Osteocyte (in vitro differentiated cells): ENCODE measurements at places on chromosomes 7 and 10.

DNA sequence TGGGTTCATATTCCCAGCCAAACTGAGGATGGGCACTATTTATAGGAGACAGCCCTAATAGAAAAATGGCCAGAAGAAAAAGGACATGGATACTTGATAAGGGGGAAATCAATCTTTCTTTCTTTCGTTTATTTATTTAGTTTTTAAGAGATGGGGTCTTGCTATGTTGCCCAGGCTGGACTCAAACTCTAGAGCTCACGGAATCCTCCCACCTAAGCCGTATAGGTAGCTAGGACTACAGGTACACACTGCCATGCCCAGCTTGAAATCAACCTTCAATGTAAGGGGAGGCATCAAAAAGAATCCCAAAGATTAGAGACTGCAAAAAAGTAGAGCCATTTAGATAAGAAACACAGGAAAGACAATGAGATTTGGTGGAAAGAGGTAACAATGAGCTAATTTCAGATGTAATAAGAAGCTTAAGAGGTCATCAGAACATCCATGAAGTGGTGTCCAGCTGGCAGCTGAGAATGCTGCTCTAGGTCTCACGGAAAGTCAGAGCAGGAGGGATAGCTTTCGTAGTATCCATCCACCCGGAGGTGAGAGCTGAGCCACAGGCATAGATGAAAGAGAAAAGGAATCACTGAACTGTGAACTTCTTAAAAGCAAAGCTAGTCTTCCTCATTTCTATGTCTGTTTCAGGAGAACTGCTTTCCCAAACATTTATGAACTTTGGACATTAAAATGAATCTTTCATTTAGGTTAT, 10.5 kb upstream of the ABLIM1 start:
- no peak overlapping the region for H3K4me3 ChIP-seq
- H3K27me3 ChIP-seq = peaks cover 2% of the 10 kb centered on the region
- H3K36me3 ChIP-seq = peaks cover 7% of the 10 kb centered on the region
- H3K27ac ChIP-seq = no peak overlapping the region

DNA sequence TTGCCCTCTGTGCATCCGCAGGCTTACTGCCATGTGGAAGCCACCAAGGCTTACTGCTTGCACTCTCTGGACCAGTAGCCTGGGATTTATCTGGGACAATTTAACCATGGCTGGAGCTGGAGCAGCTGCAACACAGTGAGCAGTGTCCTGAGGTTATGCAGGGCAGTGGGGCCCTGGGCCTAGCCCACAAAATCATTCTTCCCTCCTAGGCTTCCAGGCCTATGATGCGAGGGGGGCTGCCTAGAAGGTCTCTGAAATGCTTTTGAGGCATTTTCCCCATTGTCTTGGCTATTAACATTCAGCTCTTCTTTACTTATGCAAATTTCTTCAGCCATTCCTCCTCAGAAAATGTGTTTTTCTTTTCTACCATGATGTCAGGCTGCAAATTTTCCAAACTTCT, 313.6 kb upstream of the CDC14C start:
- DNase-seq = no peak
- H3K4me3 ChIP-seq = no peak overlapping the region
- H3K4me1 ChIP-seq = no peaks in the 10 kb centered on the region
- H3K27me3 ChIP-seq = no peaks in the 10 kb centered on the region
- H3K27ac ChIP-seq = no peak overlapping the region

GRCh38 chr10:74417397-74417796, 266.4 kb downstream of the ADK start:
- H3K36me3 ChIP-seq = peaks cover 6% of the 10 kb centered on the region
- no peak for DNase-seq
- H3K27ac ChIP-seq = no peak overlapping the region

DNA sequence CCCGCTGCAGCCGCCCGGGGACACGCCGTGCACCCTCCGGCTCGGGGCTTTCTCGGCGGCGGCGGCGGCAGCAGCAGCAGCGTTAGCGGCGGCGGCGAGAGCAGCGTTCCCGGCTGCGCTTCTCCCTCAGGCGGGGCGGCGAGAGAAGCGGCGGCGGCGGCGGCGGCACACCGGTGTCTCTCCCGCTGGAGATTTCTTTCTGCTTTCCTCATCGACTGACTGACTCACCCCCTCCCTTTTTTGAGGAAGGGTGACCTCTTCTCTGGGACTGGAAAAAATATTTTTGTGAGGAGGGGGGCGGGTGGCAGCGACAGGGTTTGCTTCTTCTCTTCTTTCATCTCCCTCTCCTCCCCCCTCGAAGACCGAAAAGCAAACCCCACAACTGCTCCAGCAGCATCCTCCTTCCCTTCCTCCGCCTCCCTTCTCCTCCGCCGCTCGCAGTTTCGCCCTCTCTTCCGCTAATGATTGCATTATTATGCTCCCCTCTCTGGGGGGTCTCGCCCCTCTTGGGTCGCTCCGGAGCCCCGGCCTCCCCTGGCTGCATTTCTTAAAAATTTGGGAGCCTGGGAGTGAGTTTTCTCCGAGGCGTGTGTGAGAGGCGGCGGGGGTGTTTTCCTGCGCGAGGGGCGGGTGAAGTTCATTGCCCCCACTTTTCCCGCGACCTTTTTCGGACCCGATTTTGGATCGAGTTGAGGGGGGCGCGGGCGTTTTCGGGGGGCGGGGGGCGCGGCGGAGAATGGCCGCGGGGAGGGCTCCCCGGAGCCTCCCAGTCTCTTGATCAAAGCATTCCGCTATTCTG, 411 bp downstream of the AUTS2 start:
- peaks cover 18% of the 10 kb centered on the region for H3K27me3 ChIP-seq
- peak overlapping the region; percentile 79 for H3K27ac ChIP-seq
- no peak overlapping the region for H3K4me3 ChIP-seq
- H3K4me1 ChIP-seq = peaks cover 10% of the 10 kb centered on the region
- DNase-seq = no peak

- no peak overlapping the region for H3K4me3 ChIP-seq
- DNase-seq = no peak
- H3K36me3 ChIP-seq = peaks cover 13% of the 10 kb centered on the region
- no peaks in the 10 kb centered on the region for H3K4me1 ChIP-seq
- H3K27ac ChIP-seq = no peak overlapping the region
Measured at GRCh38 chr10:77084431-77085144, 553.0 kb downstream of the KCNMA1 start.

- no peak for DNase-seq
- H3K4me1 ChIP-seq = peaks cover 5% of the 10 kb centered on the region
- no peaks in the 10 kb centered on the region for H3K36me3 ChIP-seq
- no peak overlapping the region for H3K4me3 ChIP-seq
- H3K27me3 ChIP-seq = peaks cover 22% of the 10 kb centered on the region
Measured at GRCh38 chr7:129557686-129558481, 53.6 kb upstream of the NRF1 start.

DNA sequence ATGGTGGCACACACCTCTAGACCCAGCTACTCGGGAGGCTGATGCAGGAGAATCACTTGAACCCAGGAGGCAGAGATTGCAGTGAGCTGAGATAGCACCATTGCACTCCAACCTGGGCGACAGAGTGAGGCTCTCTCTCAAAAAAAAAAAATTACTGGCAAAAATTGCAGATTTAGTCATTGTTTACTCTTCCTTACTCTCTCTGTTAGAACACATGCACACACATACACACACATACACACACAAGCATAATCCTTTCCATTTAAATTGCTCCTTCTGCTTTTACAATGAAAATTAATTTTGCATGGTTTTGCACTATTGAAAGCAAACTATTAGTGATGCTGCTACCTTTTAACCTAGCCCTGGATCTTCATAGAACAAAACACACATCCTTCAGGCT, 15.4 kb upstream of the UCN3 start:
- H3K27ac ChIP-seq = no peak overlapping the region
- peaks cover 31% of the 10 kb centered on the region for H3K27me3 ChIP-seq
- no peak overlapping the region for H3K4me3 ChIP-seq
- no peak for DNase-seq

DNA sequence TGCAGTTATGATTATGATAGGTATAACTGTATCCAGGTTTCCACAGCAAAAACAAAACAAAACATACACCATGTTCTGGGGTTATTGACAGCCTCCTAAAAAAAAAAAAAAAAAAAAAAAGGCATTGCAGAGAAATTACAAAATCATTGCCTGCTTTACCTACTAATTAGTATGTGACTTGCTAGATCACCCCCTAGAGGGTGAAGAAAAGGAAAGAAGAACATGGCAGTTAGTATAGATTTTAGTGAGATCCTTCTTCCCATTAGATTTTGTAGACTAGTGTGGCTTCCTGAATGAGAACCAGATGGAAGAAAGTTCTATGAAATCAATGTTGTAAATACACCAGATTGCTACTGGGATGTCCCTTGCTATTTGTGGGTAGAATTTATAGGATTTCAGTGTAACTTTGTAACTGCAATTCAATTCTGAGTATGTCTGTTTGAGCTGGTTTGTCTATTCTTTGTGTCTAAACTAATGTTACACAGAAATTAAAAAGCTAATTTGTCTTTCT, 24.0 kb upstream of the AGBL3 start:
- no peak for DNase-seq
- peaks cover 81% of the 10 kb centered on the region for H3K36me3 ChIP-seq
- no peaks in the 10 kb centered on the region for H3K4me1 ChIP-seq
- H3K4me3 ChIP-seq = no peak overlapping the region
- no peak overlapping the region for H3K27ac ChIP-seq

DNA sequence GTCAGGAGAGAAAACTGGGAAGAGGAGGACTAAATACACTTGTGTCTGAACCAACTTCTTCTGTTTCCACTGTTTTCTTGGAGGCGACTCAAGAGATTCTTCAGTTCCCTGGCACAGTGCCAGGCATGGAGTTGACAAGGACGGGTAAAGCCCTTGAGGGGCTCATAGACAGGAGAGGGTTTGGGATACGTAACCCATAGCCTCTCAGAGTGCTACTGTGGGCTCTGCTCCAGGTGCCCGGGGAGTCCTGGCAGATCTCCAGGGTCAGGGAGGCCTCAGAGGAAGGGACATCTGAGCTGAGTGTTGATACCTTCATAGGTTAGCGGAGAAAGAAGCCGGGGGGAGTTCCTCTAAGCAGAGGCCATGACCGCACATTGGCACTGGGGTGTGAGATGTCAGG, 42.0 kb downstream of the GALNT17 start:
- H3K27ac ChIP-seq = no peak overlapping the region
- H3K4me1 ChIP-seq = no peaks in the 10 kb centered on the region
- no peak overlapping the region for H3K4me3 ChIP-seq
- no peaks in the 10 kb centered on the region for H3K36me3 ChIP-seq
- H3K27me3 ChIP-seq = no peaks in the 10 kb centered on the region
- no peak for DNase-seq

DNA sequence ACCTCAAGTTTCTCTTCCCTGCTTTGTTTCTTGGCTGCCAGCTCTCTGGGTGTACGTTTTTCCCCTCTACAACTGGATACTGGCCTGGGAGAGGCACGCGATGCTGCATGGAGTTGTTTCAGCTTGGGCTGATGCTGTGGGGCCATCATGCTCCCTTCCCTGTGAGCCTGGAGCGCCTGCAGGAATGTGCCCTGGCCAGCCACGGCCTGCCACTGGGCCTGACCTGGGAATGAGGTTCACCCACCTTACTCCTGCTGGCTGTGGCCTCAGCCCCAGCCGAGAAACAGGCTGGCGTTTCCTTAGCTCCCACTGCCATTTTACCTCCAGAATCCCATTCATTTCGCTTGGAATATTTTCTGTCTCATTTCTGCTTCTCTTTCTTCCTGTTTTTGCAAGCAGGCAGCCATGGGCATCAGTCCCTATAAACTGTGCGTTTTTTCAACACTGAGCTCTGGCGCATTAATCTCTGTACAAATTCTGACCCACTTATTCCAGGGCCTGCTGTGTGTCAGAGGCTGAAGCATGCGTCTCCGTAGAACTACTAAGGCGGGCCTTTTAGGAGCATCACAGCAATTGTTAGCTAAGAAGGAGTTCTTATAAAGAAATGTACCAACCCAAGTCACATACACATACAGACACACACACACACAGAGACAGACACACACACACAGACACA, 57.9 kb downstream of the GATA3 start:
- peaks cover 1% of the 10 kb centered on the region for H3K27me3 ChIP-seq
- no peak for DNase-seq
- no peak overlapping the region for H3K27ac ChIP-seq
- no peak overlapping the region for H3K4me3 ChIP-seq

- no peaks in the 10 kb centered on the region for H3K27me3 ChIP-seq
- H3K27ac ChIP-seq = no peak overlapping the region
- H3K4me3 ChIP-seq = no peak overlapping the region
- no peaks in the 10 kb centered on the region for H3K4me1 ChIP-seq
Measured at GRCh38 chr7:26001662-26002244, 150.2 kb upstream of the NFE2L3 start.

- no peaks in the 10 kb centered on the region for H3K4me1 ChIP-seq
- H3K4me3 ChIP-seq = no peak overlapping the region
- H3K27me3 ChIP-seq = no peaks in the 10 kb centered on the region
Measured at GRCh38 chr7:68311958-68312357, 1286.3 kb upstream of the AUTS2 start.

GRCh38 chr7:99607548-99607947, 9.2 kb upstream of the ZSCAN25 start:
- H3K27ac ChIP-seq = no peak overlapping the region
- H3K4me3 ChIP-seq = no peak overlapping the region
- no peak for DNase-seq

GRCh38 chr10:70906953-70907636, 18.7 kb upstream of the PCBD1 start:
- H3K27me3 ChIP-seq = peaks cover 30% of the 10 kb centered on the region
- H3K36me3 ChIP-seq = no peaks in the 10 kb centered on the region
- no peak overlapping the region for H3K27ac ChIP-seq
- DNase-seq = no peak
- no peak overlapping the region for H3K4me3 ChIP-seq
- no peaks in the 10 kb centered on the region for H3K4me1 ChIP-seq

GRCh38 chr10:132100091-132100481, 34.3 kb downstream of the JAKMIP3 start:
- no peaks in the 10 kb centered on the region for H3K4me1 ChIP-seq
- H3K27me3 ChIP-seq = peaks cover 6% of the 10 kb centered on the region
- H3K27ac ChIP-seq = no peak overlapping the region
- H3K36me3 ChIP-seq = no peaks in the 10 kb centered on the region
- DNase-seq = peak; percentile 64
- H3K4me3 ChIP-seq = no peak overlapping the region

DNA sequence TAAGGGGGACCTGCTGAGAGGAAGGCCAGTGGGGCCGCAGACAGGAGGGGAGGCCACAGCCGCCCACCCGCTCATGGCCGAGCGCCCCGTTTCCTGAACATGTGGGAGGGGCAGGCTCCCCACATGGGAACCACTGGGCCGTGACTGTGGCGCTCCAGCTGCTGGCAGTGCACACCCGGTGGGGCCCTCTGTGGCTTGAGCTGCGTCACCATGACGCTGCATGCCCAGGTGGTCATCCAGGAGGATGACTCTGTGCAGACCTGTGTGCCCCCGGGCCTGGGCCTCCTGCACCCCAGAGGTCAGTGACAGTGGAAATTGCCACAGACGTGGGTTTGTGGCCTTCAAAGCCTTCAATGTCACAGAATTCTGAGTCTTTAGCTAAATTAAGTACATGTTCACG, 85.1 kb downstream of the MGMT start:
- H3K27ac ChIP-seq = no peak overlapping the region
- H3K4me1 ChIP-seq = peaks cover 3% of the 10 kb centered on the region
- no peaks in the 10 kb centered on the region for H3K36me3 ChIP-seq
- no peak for DNase-seq

DNA sequence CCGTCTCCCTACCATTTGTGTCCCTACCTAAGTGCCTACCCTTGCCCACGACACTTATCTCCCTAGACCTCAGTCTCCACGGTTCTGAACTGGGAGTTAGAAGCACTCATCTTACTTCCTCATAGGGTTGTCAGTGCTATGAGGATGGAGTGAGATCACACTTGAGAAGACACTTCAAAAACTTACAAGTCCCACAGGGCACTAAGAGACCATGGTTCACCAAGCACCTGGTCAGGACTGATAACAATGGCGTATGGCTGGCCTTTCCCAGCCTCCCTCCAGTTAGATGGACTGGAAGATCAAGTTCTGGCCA, 43.2 kb downstream of the KCNMA1 start:
- peak overlapping the region; percentile 46 for H3K27ac ChIP-seq
- H3K27me3 ChIP-seq = no peaks in the 10 kb centered on the region
- DNase-seq = no peak
- H3K4me1 ChIP-seq = peaks cover 38% of the 10 kb centered on the region
- no peak overlapping the region for H3K4me3 ChIP-seq
